Iris pigment epithelial cell (primary cell): ENCODE measurements at places on chromosomes 2 and 18.

DNA sequence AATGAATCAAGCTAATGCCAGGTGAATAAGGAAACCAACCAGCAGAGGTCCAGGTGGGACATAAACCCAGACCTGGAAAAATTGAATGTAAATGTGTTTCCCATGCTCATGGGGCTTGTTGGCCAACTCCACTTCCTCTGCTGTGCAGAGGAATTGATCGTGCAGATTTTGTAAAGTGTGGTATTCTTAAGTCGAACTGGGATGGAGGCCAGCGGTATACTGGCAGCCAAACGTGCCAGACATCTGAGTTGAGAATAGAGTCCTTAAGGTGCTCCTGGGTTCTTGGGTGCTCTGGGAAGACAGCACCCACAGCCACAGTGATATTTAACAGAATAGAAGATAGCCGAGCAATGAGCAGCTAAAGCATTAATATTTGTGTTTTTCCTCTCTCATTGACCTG, 146.5 kb upstream of the LGALSL start:
- no peak for DNase-seq

GRCh38 chr18:56298935-56299334, 339.5 kb downstream of the TXNL1 start:
- DNase-seq: peak; percentile 39

- peak; percentile 87 for DNase-seq
These were observed 217.3 kb upstream of the HS6ST1 start for GRCh38 chr2:128535953-128536352.

- DNase-seq: no peak
These were observed 10.0 kb downstream of the PROC start for GRCh38 chr2:127428057-127428814.

DNA sequence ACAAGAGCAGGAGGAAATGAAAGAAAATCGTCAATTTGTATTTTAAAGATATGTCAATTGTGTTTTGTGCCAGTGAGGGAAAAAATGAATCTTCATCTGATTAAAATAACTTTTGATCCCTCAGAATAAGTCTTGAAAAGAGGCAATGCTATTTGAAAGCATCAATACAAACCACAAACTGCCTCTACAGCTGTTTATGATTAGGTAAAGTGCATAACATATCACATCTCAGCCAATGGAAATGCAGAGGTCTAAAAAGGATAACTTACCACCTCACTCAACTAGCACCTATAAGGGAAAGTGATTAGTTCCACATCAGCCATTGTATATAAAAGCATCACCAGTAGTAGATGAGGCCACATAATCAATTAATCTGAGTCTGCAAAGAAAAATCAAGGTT, 492.2 kb upstream of the CDH2 start:
- DNase-seq: no peak

DNA sequence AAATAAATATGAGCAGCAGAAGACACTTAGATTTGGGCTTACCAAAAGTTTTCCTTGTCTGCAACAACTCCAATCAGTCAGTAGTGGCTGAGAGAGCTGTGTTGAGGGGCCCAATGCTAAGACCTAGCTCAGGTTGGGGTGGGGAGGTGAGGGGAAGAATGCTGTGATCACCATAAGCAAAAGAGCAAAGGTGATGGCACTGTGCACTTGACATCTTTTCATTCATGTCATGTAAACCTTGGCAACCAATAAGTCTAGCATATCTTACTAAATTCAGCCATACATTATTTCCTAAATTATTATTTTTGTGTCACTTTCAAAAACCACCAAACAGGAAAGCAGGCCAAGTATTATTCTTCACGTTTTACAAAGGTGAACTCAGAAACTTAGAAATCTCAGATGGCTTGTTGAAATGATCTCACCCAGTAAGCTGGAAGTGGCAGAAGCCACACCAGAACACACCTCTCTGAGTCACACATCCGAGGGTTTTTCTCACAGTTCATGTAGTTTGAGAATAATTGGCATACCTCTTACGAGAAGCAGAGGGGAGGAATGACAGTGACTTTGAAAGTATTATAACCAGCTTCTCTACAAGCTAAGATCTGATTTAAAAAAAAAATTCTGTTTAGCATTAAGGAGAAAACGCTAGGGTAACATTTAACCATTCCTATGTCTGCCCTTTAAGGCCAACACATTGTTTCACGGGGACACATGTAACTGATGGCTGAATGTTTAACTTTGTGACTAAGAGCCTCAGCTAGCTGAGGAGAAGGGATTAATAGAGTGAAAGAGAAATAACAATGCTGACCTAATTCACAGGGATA, 43.3 kb upstream of the SETBP1 start:
- DNase-seq: peak; percentile 37

GRCh38 chr2:64819361-64819760, 165.6 kb upstream of the SERTAD2 start:
- no peak for DNase-seq

DNA sequence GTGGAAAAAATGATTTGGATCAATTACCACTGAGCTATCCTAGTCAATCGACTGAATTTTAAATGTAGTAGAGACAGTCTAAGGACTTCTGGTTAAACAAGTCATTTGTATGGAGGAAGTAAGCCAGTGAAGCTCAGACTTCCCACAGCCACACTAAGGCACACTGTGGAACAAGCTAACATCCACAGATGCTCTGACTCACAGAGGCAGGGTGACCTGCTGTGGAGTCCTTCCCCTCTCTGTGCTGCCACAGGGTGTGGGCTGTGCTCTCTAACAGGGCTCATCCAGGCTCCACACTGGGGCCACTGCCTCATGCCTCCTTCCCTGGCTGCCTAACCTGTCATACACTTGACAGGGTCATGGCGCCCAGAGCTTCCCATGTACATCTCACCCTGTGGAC, 351.0 kb downstream of the GALR1 start:
- DNase-seq: no peak

DNA sequence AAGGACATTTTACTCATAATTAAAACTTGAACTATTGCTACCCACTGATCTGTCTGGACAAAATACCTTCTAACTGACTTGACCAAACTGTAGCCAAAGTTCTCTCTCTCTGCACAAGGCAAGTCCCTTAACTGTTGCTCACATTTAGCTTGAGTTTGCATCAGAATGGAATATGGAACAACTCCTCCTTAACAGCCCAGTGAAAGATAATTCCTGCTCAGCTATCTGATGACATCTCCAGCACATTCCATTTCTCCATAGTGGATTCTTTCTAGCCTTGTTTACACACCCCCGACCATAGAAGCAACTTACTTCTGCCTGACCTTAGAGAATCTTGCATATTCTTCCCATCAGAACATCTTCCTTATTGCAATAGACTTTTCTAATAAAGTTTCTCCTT, 317.2 kb upstream of the CDH2 start:
- peak; percentile 19 for DNase-seq

DNA sequence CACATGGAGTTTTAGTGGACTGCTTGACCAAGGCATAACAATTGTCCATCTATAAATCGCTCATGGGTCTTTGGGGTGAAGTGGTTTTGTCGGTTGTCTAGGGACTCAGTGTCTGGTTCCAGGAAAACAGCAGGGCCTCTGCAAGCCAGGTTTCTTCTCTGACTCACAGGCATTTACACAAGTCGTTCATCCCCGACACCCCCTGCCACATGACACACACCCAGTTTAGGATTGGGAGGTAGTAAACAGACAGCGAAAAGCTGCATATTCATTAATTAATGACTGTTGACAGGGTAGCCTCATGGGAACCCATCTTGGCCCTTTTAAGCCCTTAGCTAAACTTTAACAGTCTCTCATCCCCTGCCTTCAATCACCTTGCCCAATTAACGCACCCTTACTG, 194.8 kb upstream of the ACVR2A start:
- no peak for DNase-seq

DNA sequence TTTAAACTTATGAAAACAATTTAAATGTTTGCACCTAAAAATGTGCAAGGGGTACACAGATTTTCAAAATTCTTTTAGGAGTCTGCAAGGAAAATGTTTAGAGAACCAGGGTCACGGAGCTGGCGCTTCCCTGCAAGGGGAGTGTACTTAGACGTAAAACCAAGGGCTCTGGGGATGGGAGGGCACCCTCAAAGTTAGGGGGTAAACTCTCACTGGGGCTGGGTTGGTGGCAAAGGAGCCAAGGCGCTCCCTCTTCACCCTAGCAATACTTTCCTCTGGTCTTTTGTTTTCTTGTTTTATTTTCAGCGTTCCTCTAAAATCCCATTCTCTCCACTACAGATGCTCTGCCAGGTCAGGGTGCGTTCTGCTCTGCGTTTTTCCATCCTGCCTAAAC, 20.0 kb downstream of the TMEM247 start:
- DNase-seq: no peak

DNA sequence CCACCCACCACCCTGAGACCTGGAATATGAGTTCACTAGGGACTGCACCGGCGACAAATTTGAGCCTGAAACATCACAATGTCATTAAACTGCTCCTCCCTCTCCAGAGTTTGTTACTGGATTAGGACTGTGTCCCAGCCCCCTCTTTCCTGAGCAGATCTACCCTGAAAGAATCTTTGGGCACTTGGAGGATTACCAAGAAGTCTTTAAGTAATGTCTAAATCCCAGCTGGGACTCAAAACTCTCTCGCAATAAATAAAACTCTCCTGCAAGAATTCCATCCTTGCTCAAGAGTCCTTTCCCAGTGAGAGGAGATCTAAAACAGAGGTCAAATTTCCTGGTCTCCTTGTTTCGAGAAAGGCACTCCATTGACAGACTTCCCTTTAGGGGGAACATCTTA, 20.9 kb downstream of the GKN2 start:
- no peak for DNase-seq

DNA sequence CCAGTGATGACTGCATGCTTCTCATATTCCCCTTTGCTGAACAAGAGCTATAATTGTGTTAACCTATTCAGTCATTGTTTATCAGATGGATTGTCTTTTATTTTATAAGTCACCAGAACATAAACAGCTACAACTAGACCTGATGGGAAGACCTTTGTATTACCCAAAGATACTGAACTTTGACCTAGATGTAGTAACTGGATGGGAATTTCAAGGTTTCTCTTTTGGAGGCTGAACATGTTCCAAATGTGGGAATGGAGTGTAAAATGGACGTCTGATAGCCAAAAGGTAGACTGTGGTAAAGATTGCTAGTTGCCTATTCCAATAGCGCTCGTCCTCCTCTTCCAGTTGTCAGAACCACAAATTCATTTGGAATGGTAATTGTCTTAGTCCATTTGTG, 56.4 kb upstream of the ST3GAL5 start:
- DNase-seq: no peak

GRCh38 chr18:79136742-79137141, 67.5 kb downstream of the ATP9B start:
- DNase-seq: no peak

DNA sequence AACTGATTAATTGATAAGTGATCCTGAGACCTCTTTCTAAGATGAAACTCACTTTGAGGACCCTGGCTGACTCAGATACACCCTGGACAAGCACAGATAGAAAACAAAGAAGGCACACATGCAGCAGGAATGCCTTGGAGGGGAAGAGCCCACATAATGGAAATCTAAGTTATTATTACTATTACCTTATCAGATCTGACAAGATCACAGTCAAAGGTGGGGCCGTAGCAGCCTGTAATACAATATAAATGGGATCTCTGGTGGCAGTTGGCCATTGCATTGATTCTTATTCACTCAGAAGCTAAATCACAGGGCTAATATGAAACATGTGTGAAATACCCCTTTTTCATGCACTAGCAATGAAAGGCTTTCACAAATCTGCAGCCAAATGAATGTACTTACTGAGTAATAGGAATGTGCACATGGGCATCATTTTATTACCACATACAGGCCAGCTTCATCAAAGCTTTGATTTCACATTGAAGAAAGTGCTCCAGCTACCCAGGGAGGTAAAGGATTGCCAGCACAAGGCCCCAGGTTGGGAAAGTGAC, 84.0 kb downstream of the ZBTB7C start:
- DNase-seq: no peak

DNA sequence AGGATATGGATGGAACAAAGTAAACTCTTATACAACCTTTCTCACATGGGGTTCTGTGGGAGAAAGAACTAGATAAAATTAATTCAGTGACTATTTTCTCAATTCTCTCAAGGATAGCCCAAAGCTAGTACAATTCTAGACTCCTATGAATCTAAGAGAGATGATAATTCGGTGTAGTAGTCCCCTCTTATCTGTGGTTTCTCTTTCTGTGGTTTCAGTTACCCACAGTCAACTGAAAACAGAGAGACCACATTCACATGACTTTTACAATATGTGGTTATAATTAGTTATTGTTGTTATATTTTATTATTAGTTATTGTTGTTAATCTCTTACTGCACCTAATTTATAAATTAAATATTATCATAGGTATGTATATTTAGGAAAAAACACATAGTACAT, 53.5 kb upstream of the C2orf15 start:
- no peak for DNase-seq

GRCh38 chr2:78201064-78201575, 678.9 kb upstream of the LRRTM4 start:
- DNase-seq: no peak

GRCh38 chr18:36828157-36828629, 609 bp downstream of the TPGS2 start:
- DNase-seq: peak; percentile 82

DNA sequence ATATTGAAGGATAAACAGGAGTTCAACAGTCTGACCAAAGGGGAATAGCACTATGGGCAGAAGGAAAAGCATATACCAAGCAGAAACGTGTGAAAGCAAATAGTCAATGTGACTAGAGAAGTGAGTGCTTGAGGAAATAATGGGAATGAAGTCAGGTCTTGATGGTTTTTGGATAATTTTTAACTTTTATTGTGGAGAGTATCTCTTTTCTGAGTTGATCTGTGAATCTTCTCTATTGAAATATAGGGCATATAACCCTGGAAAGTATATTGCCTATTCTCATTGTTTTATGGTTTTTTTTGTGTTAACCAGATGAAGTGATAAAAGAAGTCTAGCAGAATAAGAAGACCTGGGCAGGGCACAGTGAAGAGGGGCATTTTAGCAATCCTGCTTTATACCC, 16.4 kb upstream of the FABP1 start:
- DNase-seq: no peak
